ENCODE measurements at places on chromosomes 13 and 19. TPM values are rescaled to one million over a fixed set of nuclear protein-coding genes. Genes with fewer than 3 reads are reported as not detected.

The SYNGR4 gene
- total RNA-seq: not detected

The RBM26 gene
- 69.5 TPM for total RNA-seq

The STRN4 gene
- 77.9 TPM for total RNA-seq

The KRTDAP gene
- total RNA-seq: not detected

The TFPT gene
- 42.4 TPM for total RNA-seq

The CEACAM20 gene
- total RNA-seq: not detected

The GZMM gene
- 47.4 TPM for total RNA-seq

The MYPOP gene
- 11.4 TPM for total RNA-seq

The ZNF837 gene
- total RNA-seq: 2.3 TPM

The SBK2 gene
- not detected for total RNA-seq

The WDR88 gene
- total RNA-seq: 0.27 TPM

The SIGLECL1 gene
- not detected for total RNA-seq

The ZNF296 gene
- total RNA-seq: 4.0 TPM

The CCL25 gene
- 5.2 TPM for total RNA-seq

The CAPN12 gene
- total RNA-seq: 3.7 TPM

The ATP5F1D gene
- 166 TPM for total RNA-seq

The DNAAF3 gene
- total RNA-seq: not detected

The OR4F17 gene
- total RNA-seq: not detected

The CGB1 gene
- total RNA-seq: not detected

The C19orf85 gene
- not detected for total RNA-seq

All from activated CD4-positive, alpha-beta T cell treated with anti-CD3 and anti-CD28 coated beads, Interleukin-2, amount 10 ng/mL, durations not matched to agents 7 days and 5 days (primary cell).